ENCODE measurements at places on chromosomes 6 and 20. TPM values are rescaled to one million over a fixed set of nuclear protein-coding genes. Genes with fewer than 3 reads are reported as not detected.

The CAGE1 gene
- total RNA-seq: not detected

GRCh38 chr6:47915017-47915416 is 133.2 kb downstream of the OPN5 start:
- no peak for DNase-seq

The PPP1R3G gene
- 1.0 TPM for total RNA-seq

DNA sequence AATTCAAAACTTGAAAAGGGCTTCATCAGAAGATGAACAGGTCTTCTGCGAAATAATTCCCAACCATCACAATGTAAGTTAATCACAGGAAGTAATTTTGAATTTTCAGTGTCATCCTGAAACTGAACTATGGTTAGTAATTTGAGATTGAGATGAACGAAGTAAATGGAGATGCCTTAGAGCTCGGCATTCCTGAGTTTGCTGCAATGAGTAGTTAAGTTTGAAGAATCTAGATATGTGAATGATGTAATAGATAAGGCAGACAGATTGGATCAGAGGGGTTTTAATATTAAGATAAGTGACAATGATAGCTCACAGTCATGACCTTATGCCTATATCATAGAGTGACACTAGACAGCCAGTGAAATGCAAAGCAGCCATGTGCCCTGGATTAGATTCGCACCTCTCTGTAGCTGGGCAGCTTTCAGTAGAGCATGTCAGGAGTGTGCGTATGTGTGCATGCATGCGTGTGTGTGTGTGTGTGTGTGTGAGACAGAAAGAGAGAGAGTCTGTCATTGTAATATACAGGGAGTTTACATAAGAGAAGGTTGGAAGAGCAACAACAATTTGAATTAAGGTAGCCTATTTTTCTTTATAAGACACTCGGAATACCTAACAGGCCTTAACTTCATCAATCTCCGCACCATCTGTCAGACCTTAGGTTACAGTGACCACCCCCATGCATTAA is 233.0 kb downstream of the GMPR start:
- DNase-seq: peak; percentile 7

DNA sequence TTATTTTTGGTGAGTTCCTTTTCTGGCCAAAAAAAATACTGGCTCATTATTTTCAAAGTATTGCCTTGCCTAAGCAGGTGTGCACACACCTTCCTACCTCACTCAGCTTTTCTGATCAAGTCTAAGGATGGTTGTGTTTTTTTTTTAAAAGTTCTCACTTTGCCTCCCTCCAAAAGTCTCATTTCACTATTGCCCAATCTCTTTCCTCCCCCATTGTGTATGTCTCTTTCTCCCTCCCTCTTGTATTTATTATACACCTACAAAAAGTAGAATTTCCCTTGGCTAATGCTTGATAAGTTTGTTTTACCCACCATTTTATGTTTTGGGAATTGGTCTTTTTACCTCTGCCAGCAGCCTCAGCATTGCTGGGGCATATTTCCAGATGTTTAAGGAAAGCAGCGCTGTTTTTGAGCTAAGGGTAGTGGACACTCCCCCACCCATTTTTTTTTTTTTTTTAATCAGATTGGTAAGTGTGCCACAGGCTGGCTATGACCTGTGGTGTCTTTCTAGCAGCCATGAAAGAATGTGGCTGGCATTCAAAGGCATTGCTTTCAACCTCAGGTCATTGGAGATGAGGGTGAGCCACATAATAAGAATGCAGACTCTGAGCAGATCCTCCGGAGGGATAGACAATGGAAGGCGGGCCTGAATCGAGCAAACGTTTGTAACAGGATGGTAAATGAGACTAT is 668.6 kb downstream of the UTRN start:
- peak; percentile 91 for DNase-seq

DNA sequence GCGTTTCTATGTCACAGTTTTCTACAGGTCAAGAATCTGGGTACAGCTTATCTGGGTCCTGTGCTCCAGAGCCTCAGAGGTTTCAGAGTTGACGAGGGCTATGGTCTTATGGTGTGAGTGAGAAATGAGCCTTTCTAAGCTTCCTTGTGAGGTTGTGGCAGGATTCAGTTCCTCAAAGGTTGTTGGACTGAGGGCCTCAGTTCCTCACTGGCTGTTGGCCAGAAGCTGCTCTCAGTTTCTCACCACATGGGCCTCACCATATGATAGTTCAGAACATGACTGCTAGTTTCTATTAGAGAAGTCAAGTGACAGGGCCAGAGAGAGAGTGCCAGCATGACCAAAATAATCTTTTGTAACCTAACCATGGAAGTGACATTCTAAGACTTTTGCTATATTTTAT is 96.1 kb downstream of the NUS1 start:
- no peak for DNase-seq

- DNase-seq: no peak
These were observed 27.3 kb downstream of the WRNIP1 start for GRCh38 chr6:2792330-2793110.

The NRSN1 gene
- not detected for total RNA-seq

DNA sequence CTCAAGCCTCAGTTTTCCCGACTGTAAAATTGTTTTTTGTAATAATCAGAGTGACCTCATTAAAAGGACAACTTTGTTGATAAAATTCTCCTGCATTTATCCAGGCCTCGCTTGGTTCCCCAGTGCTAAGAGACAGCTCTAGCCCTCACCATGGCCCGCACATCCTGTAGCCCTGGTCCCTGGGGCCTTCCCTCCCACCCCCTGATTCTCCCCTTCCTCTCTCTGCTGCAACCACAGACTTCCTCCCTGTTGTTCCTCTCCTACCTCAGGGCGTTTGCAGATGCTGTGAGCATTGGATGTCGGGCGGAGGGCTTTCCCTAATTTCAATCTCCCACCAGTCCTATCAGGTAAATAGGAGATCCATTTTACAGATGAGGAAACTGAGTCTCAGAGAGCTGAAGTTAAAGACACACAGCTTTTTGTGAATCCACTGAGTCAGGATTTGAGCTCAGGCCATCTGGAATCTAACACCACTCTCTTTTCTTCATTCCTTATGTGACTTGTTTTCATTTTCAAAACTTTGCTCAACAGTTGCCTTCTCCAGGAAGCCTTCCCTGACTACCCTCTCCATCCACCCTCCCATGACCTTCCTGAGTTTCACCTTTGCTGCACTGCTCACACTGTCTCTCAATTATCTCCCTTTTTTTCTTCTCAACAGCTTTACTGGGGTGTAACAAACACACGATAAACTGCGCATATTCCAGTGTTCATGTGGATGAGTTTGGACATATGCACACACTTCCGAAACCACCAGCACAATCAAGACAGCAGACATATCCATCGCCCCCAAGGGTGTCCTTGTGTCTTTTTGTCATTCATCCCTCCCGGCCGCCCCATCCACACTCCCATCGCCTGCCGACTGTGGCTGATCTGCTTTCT is 107.1 kb downstream of the CEBPB start:
- DNase-seq: no peak

DNA sequence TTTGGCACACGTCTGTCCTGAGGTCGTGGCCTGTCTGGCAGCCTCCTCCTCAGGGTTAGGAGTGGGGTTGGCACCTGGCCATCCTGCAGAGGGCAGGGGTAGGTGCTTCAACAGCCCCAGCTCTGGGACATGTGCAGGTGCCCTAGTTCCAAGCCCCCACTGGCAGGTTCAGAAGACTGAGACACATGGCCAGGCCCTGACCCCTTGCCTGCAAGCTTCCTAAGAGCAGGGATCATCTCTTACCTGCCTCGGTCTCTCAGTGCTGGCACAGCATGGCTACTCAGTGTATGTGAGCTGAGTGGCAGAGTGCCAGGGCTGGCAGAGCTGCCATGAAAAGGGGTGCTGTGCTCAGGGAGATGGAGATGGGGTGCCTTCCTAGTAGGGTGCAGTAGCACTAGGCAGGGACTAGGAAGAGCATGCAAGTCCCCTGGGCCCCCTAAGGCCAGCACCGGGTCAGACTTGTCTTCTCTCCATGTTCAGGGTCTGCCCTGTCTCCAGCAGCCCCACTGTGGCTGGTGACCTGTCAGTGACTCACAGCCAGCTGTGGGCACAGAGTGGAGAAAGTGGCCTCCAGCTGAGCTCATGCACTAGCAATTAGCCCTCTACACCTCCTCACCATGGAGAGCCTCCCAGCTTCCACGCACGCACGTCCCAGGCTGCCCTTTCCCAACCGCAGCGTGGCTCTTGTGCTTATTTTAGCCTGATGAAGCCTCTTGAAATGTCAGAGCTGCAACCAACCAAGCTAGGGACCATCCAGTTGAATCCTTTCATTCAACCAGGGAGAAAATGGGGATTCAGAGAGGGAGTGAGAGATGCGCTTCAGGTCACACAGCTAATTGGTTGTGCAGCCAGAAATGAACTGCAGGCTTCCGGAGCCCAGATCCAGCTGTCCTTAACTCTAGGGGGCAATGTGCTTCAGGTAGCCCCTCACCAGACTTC is 116.6 kb downstream of the MRPL14 start:
- peak; percentile 98 for DNase-seq

The PDE7B gene
- 0.52 TPM for total RNA-seq

DNA sequence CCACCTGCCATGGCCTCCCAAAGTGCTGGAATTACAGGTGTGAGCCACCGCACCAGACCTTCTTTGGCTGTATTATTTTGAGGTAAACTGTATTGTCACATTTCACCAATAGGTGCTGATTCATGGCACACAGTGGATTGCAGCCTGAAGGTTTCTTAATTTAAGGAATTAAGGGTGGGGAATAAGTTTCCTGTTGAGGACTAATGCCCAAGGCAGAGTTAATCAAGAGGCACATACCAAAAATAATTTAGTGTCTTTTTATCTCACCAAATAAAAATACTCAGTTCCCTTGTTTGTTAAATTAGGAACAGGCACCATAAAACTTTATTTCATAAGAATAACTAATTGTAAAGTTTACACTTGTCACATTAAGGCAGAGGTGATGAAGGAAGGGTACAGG is 103.7 kb downstream of the SLX4IP start:
- no peak for DNase-seq

GRCh38 chr6:43503443-43503842 is 6.7 kb downstream of the LRRC73 start:
- DNase-seq: no peak

- DNase-seq: no peak
These were observed 53.8 kb downstream of the MACROD2 start for GRCh38 chr20:14049111-14049510.

The CDH26 gene
- total RNA-seq: 0.10 TPM

The LAMA2 gene
- 121 TPM for total RNA-seq

DNA sequence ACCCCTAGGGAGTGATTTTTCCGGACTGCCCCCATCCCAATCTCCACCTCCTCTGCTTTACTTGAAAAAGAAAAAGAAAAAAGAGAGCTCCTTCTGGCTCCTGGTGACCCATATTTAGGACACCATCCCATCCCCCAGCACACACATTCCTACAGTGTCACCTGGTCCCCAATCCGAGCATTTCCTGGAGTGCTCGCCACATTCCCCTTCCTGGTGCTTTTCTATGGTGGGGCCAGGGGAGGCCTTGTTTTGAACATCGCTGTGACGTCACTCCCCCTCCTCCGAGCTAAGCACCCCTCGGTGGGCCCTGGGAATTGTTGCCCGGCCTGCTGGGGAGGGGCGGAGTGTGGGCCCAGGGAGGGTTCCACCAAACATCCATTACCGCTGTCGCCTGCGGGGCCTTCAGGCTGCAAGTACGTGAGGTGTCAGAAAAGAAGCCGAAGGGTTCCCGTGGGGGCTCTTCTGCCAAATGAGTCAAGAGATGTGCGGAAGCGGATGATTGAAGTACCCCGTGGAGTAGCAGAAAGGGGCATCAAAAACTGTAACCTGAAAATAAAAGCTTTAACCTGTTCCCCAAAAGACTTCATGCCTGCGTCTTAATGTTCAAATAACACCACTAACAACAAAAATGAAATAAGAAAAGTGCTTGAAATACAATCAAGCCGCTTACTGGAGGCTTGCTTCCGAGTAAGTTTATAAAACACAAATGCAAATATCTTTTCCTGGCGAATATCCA is 2.8 kb upstream of the FOXC1 start:
- no peak for DNase-seq

GRCh38 chr6:75931011-75931680 is 141.3 kb downstream of the IMPG1 start:
- no peak for DNase-seq

DNA sequence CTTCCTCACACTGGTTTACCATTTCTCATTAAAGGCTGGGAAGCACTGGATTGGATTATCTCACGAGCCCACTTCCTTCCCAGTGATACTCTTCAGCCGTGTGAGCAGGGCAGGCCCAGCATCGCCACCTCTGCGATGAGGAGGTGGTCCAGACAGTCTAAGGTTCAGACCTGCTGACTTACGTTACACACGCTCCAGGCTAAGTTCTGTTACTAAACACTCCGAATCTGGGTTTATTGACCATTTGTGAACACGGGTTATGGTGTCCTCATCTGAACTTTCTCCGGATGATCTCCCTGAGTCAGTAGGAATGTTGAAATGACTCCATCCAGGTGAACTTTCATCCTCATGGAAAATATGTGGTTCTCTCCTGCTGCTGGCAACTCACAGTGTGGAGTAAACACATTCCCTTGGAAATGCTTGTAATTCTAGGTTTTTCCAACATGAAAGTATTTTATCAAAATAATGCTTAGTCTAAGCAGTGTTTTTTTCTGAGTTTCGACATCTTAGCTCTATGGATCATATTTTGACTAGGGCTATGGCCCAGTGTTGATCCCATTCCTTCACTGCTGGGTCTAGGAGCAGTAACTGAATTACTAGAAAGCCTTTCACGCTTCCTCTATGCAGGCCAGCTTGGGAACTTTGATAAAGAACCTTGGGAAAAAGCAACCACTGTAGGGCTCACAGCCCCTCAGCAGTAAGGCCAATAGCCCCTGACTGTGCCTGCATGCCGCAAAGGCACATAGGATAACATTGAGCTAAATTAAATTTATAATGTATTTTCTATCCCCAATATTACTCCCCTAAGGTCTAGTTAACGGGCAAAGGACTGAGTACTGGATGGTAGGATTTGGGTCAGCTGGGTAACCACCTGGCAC is 37.7 kb upstream of the PXDC1 start:
- no peak for DNase-seq

DNA sequence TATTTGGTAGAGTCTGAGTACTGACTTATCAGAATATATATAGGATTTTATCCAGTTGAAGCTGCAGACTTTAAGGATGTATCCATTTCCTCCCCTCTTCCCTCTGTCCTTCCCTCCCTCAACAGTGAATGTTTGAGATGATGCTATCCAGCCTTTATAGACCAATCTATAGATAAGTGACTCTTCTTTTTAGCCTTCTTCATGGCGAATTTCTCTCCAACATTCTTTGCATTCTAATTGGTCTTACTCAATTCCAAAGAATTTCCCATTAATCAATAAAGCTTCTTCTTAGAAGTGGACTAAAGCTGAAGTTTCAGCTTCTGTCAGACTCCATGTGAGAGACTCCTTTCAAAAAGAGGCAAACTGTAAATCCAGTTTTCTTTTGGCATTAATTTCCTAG is 99.3 kb downstream of the AIG1 start:
- DNase-seq: no peak

- peak; percentile 65 for DNase-seq
These were observed 205.0 kb downstream of the KCNQ5 start for GRCh38 chr6:72826744-72827438.

The MICA gene
- total RNA-seq: 55.9 TPM
